Stimulated activated CD4-positive, alpha-beta T cell treated with anti-CD3 and anti-CD28 coated beads, Interleukin-4, amount 100 ng/mL, for 4 hours (primary cell): ENCODE measurements at places on chromosomes 3 and 15.
A peak's percentile ranks its signal among the peaks of the same experiment; 100 is the strongest.

DNA sequence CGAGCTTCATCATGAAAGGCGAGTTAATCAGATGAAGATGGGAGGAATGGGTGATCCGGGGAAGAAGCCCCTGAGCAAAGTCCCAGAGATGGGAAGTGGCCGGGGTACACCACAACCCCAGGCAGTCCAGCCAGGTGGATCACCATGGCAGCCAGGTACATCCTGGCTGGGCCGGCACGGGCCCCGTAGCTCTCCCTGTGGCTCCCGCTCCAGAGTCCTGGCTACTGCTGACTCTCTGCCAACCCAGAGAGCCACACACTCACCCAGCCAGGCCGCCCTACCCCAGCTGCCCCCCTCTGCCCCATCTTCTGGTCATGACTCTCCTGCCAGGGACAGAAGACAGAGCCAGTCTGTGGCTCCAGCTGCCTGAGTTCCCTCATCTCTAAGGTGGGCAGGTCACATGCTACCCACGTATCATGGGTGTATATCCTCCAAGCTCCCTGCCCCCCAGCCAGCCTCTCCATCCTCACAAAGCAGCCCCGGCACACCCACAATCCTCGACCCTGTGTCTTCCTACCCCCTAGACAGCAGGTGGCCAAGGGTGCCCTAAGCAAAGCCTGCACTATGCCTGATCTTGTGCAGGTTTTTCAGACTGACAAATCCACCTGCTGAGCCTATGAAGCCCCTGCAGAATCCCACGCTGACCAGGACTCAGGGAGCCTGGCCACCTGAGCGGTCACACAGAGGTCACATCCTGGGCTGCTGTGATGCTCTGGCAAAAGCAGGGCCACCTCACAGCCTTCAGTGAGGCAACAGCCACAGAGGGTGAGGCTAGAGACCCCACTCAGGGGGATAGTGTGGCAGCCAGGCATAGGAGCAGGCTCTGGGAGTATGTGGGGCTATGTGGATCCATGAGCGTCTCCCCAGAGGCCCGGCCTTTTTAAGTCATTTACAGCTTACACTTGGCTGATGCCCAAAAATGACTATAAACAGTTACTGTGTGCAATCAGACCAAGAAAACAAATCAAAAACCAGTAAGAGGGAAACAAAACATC, 13.2 kb downstream of the XXYLT1 start:
- no peak for DNase-seq

DNA sequence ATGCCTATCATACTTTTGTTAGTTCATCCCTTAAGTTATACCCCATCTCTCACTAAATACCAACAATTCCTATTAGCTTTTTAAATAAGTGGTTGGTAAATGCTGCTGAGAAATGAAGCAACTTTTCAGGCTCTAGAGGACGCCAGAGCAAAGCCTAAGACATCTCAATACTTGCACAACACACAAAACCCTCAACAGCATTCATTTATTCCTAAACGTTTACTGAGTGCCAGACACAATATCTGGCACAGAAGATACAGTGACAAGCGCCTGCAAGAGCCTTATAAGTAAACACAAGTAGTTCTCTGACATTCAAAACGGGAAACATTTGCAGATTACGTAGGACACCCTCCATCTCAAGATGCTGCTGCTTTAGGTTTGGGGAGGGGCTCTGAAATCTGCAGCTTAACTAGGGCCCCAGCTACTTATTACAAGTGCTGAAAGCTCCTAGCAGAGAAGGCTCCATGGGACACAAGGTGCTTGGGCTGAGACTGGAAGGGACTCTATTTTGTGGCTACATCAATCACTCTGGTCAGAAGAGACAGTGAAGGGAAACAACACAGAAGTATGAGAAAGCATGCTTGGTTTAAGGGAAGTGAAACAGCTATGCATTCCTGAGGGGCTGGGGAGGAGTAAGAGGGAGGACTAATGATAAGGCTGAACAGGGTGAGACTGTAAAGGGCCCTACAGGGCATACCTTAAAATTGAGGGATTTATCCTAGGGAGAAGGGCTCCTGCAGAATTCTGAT, 311.3 kb downstream of the PLCL2 start:
- DNase-seq = no peak

- DNase-seq = peak; percentile 81
Observed at GRCh38 chr3:52144034-52144795, 10.0 kb downstream of the POC1A start.

DNA sequence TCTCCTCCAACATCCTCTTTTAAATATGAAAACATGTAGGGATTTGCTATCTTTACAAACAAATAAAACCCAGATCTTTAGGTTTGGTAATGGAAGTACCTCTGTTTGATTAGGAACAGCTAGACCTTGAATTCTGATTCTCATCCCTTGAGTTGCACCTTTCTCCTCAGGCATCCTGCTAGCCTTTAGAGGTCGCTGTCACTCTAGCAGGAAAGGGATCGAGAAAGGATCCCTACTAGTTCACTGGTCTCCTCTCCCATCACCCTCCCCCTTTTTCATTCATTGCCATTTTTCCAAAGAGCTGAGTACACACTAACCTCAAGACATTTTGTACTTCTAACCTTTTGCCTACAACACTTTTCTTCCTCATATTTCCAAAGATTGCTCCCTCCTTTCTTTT, 569.8 kb downstream of the RBMS3 start:
- no peak for DNase-seq

- no peak for DNase-seq
Observed at GRCh38 chr3:171883893-171884279, 40.7 kb downstream of the TMEM212 start.

GRCh38 chr3:64518496-64518895, 169.3 kb downstream of the ADAMTS9 start:
- no peak for DNase-seq

DNA sequence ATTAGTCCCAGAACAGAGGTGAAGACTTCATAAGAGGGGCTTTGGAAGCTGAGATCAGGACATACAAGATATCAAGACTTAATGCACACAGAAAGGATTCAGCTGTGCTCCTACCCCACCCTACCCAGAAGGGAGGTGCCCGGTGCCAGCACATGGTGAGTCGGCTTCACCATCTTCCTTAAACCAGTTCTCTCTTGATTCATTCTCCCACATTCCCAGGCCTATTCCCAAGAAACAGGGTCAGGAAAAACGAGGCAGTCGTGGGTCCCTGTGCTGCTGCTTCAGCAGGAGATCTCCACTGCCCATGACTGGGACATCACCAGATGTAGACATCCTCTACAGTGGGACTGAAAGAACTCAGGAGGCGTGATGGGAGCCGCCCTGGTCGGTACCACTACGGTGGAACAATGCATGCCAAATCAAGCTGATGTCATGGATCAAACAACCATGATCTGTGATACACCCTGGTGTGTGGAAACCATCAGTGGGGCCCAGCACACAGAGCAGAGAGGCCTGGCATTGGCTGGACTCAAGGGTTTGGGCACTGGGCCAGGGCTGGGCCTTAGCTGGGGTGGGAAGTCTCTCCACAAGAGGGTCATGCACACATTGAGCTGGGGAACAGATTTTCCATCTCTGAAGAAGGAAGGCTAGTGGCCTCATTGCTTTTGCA, 41.9 kb downstream of the CCDC12 start:
- DNase-seq = no peak

GRCh38 chr3:15528854-15529537, 7.5 kb upstream of the COLQ start:
- no peak for DNase-seq

- DNase-seq = no peak
Observed at GRCh38 chr3:46884929-46885328, 7.4 kb downstream of the PTH1R start.

- no peak for DNase-seq
Observed at GRCh38 chr15:66911131-66911700, 154.2 kb upstream of the SMAD3 start.

GRCh38 chr3:46447228-46447985, 17.3 kb downstream of the LTF start:
- DNase-seq = no peak

GRCh38 chr3:126961791-126962461, 21.0 kb upstream of the PLXNA1 start:
- DNase-seq = no peak

GRCh38 chr3:36813305-36813704, 49.0 kb upstream of the DCLK3 start:
- DNase-seq = no peak

- no peak for DNase-seq
Observed at GRCh38 chr3:122217901-122218300, 34.4 kb downstream of the CASR start.

- DNase-seq = no peak
Observed at GRCh38 chr3:47932421-47932820, 83.8 kb downstream of the MAP4 start.

GRCh38 chr3:59817511-59817910, 767.7 kb upstream of the CFAP20DC start:
- DNase-seq = no peak

GRCh38 chr15:99416191-99417188, 149.3 kb upstream of the MEF2A start:
- no peak for DNase-seq

GRCh38 chr15:75051191-75051608, 27.8 kb downstream of the PPCDC start:
- no peak for DNase-seq
